ENCODE measurements at places on chromosomes 12 and 14. TPM values are rescaled to one million over a fixed set of nuclear protein-coding genes. Genes with fewer than 3 reads are reported as not detected.

Gene ZCCHC8
- 27.7 TPM for total RNA-seq

Gene KRT79
- not detected for total RNA-seq

Gene MSRB3
- total RNA-seq = 2.7 TPM

Gene SLCO1B1
- not detected for total RNA-seq

Gene C12orf56
- 1.00 TPM for total RNA-seq

Gene TAS2R30
- 0.50 TPM for total RNA-seq

Gene LYSET
- total RNA-seq = 1.4 TPM

Gene RFX4
- not detected for total RNA-seq

Gene MANSC4
- total RNA-seq = not detected

Gene GPR132
- 1.9 TPM for total RNA-seq

Gene DAO
- total RNA-seq = not detected

Gene MYH7
- total RNA-seq = not detected

Gene CSRP2
- 63.6 TPM for total RNA-seq

Gene ITFG2
- total RNA-seq = 14.6 TPM

Gene MEG3
- total RNA-seq = 4.0 TPM

Gene RNASE1
- total RNA-seq = 297 TPM

Gene SYT1
- total RNA-seq = not detected

Gene WSB2
- 79.5 TPM for total RNA-seq

Gene SLC5A8
- under 0.01 TPM for total RNA-seq

Gene PLEK2
- total RNA-seq = 8.4 TPM

Gene RAD9B
- total RNA-seq = 0.40 TPM

Gene SLC4A8
- 0.22 TPM for total RNA-seq

Gene KIF26A
- total RNA-seq = 1.1 TPM

Gene EID3
- total RNA-seq = 17.1 TPM

Gene TNS2
- 16.1 TPM for total RNA-seq

Gene OAS1
- 32.1 TPM for total RNA-seq

Gene ALX1
- not detected for total RNA-seq

Gene EPYC
- not detected for total RNA-seq

Gene SLC11A2
- total RNA-seq = 39.1 TPM

Gene GPR135
- 4.4 TPM for total RNA-seq

Gene KRT77
- not detected for total RNA-seq

Gene CISTR
- not detected for total RNA-seq

Gene GPR84
- 0.38 TPM for total RNA-seq

Gene TRAFD1
- total RNA-seq = 45.6 TPM

Gene TMCC3
- 14.2 TPM for total RNA-seq

Gene FAM186B
- total RNA-seq = not detected

Gene ANHX
- not detected for total RNA-seq

Gene KRT75
- not detected for total RNA-seq

Gene PLXNC1
- total RNA-seq = 2.2 TPM

Gene TBX5
- 0.38 TPM for total RNA-seq

Gene TAS2R9
- not detected for total RNA-seq

Gene GLI1
- total RNA-seq = not detected

Gene PPP1R36
- total RNA-seq = 1.3 TPM

Gene TPPP2
- not detected for total RNA-seq

Gene LIN52
- 8.9 TPM for total RNA-seq

Gene KLRC4
- not detected for total RNA-seq

Gene NEK9
- total RNA-seq = 18.9 TPM

Gene TRHDE
- not detected for total RNA-seq
